ENCODE measurements at places on chromosomes 16 and 17.

GRCh38 chr17:64498308-64499203, 1.7 kb upstream of the POLG2 start:
- no peak for DNase-seq

DNA sequence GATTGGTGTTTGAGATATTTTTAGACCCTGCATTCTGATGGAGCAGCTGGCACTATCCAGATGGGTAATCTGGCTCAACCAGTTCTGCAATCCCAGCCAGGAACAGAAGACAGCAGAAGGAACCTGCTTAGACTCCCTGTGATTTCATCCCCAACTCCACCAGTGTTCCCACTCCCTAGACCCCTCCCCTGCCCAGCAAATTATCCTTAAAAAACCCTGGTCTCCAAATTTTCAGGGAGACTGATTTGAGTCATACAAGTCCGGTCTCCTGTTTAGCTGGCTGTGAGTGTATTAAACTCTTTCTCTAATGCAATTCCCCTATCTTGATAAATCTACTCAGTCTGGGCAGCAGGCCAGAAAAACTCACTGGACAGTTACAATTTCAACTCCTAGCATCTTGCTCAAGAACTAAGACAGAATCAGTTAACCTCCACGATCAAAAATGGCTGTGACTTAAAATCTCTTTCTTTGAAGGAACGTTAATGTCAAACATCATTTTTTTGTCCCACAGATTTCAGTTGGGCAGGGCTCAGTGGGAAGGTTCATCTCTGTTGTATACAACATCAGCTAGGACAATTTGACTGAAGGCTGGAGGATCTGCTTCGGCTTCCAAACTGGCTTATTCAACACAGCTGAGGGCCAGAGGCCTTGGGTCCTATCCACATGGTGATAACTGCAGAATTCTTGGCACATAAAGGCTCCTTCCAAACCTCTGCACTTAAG, 4.9 kb upstream of the RBL2 start:
- no peak for DNase-seq

GRCh38 chr16:67444259-67445125, 13.6 kb downstream of the HSD11B2 start:
- no peak for DNase-seq

DNA sequence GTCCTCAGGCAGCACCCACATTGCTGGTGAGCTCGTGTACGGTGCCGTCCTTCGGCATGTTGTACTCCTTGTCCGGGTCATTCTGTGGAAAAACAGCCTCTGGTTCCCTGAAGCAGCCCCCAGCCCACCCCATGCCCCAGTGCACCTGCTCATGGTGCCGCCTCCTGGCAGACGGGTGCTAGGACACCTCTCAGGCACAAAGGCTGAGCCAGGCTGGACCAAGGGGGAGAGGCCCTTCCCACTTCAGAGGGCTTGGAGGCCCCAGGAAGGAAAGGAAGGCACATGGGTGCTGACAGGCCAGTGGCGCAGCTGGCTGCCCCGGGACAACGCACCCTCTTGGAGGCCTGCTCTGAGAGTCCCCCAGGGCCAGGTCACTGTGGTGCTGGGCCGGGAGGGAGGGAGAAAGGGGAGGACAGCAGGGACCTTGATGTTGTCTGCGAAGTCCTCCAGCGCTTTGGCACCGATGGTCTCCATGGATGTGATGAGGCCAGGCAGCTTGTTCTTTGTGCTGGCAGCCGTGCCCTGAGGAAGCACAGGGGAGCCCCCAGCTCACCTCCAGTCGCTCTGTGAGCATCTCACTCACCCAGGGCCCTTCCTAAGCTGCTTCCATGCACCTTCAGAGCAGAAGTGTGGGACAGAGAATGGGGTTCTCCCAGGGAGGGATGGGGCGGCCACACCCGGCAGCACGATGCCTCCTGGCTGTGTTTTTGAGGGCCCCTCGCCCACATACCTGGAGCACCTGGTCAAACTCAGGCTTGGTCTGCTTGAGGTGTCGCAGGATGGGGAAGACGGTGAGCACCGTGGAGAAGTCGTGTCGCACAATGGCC, 9.3 kb downstream of the ZACN start:
- DNase-seq: peak; percentile 20

DNA sequence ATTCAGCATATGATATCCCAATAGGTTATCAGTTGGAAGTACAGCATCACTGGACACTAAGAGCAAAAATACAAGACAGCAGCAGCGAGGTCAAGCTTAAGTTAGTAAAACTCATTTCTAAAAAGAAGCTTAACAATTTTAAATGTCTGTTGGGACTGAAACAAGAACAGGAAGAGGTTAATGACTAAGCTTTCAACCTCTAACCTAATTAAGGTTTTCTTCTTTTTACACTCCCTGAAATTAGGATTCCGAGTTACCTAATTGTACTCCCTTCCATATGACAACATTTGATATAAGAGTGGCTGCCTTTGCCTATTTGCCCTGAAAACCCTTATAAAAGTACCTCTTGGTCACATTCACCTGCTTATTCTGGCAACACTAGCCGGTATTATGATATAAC, 34.3 kb downstream of the CPSF4L start:
- DNase-seq: no peak

DNA sequence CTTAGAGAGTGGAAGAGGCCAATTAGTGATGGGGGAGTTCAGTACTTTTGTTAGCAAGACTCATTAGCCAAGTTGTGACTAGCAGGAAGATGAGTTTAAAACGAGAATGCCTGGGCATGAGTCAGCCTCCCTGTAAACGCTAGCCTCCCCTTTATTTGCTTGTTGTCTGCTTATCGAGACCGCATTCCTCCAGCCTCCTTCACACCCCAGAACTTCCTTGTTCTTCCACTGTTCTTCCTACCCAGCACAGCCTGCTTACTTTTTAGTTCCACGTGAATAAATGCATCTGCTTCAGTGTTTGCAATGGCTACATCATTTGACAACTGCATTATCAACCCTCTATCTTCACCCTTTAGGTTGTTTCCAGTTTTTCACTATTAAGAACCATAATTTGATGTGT, 20.2 kb upstream of the OR3A1 start:
- no peak for DNase-seq

DNA sequence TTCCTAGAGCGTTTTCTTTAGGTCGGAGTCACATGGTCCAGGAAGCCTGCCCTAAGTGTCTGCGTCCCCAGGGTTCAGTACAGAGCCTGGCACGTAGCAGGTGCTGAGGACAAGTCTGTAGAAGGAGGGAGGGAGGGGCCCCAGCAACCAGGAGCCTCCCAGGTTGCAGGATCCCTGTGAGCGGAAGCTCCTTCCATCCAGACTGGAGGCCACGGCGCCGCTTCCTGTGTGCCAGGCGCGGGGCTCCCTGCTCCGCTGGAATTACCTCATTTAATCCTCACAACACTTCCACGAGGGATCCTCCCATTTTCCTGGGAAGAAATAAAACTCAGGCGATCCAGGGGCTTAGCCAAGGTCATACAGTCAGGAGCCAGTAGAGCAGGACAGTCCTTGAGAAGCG, 22.1 kb downstream of the TRARG1 start:
- DNase-seq: no peak

DNA sequence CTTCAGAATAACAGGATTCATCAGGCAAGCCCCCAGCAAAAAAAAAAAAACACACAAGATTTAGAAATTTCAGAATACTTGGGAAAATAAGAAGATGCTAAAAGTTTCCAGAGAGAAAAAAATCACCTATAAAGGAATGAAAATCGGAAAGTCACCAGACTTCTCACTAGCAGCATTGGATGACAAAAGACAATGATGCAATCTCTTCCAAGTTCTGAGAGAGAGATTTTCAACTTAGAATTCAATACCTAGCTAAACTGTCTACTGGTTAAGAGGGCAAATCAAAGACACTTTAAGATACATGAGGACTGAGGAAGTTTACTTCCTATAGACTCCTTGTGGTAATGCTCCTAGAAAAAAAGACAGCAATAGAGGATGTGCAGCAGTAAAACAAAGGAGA, 23.9 kb upstream of the TNS4 start:
- DNase-seq: no peak

DNA sequence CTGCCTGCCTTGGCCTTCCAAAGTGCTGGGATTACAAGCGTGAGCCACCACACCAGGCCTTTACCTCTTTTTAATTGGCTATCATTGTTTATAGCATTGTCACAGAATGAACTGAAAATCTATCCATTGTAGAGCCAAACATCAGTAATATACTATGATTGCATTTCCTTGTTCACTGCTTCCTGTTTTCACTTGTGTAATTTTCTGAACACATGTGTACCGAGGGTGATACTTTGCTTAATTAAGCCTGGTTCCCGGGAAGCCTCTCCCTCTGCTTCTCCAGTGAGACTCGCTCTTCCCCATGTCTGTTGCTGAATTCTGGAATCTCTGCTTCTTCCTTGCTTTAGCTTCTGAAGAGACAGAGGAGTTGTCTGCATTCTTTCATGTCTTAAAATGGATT, 33.1 kb downstream of the POLR3E start:
- no peak for DNase-seq

GRCh38 chr17:32777436-32777835, 99.5 kb downstream of the MYO1D start:
- no peak for DNase-seq

GRCh38 chr16:27205423-27206065, 2.2 kb downstream of the KDM8 start:
- DNase-seq: no peak

GRCh38 chr17:80890196-80890920, 101.3 kb upstream of the CHMP6 start:
- DNase-seq: peak; percentile 16

DNA sequence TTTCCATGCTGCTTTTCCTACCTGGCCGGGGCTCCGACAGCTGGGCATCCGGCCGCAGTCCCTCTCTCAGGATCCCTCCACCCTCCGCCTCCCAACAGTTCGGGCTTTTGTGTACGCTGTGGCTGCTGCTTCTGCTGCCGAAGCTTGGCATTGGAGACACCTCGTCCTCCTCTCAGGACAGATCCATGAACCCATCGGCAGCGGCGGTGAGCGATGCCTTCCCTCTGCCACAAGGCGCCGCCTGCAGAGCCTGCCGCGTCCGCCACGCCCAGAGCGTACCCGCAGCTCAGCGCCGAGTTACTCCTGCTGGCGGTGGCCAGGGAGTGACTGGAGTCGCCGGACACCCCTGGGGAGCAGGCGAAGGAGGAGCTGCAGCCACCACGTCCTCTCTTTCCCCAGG, 2032.8 kb downstream of the TP53TG3F start:
- no peak for DNase-seq

- peak; percentile 68 for DNase-seq
Observed at GRCh38 chr17:29567554-29568330, 759 bp upstream of the TP53I13 start.

GRCh38 chr16:340370-341091, 12.0 kb downstream of the AXIN1 start:
- DNase-seq: no peak

DNA sequence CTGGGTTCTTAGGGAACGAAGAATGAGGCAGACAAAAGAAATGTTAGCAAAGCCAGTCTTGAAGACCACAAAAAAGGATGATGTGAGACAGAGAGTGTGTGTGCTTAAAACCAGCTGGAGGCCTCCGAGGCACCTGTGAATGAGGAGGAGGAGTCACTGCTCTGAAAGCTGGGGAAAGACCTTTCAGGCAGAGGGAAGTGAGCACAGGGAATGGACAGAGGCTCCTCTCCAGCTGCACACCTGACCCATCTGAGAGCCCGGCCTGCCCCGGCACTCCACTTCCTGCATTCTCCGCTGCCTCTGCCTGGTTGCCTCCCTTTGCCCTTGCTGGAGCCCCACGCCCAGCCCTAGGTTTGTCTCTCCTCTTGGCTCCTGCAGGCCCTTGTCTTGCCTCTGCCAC, 55.2 kb upstream of the SREBF1 start:
- DNase-seq: no peak

- DNase-seq: no peak
Observed at GRCh38 chr16:51393381-51394005, 242.4 kb upstream of the SALL1 start.

- peak; percentile 18 for DNase-seq
Observed at GRCh38 chr16:2586241-2586640, 48.4 kb downstream of the PDPK1 start.

DNA sequence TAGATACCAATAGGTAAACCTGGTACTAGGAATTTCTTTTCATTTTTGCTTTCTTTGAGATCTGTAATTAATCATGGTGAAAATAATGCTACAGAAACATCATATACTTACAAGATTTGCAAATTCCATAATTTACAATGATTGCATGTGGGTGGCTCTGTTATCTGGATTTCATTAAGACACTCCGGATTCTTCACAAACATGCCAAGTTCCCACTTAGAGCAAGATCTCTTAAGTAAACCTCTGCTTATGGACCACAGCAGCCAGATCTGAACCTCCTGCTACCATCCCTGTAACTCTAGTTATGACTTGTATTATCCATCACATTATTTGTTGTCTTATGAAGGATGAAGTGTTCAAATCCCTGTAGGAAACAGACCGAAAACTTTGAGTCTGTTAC, 424.7 kb downstream of the CDH13 start:
- DNase-seq: no peak

DNA sequence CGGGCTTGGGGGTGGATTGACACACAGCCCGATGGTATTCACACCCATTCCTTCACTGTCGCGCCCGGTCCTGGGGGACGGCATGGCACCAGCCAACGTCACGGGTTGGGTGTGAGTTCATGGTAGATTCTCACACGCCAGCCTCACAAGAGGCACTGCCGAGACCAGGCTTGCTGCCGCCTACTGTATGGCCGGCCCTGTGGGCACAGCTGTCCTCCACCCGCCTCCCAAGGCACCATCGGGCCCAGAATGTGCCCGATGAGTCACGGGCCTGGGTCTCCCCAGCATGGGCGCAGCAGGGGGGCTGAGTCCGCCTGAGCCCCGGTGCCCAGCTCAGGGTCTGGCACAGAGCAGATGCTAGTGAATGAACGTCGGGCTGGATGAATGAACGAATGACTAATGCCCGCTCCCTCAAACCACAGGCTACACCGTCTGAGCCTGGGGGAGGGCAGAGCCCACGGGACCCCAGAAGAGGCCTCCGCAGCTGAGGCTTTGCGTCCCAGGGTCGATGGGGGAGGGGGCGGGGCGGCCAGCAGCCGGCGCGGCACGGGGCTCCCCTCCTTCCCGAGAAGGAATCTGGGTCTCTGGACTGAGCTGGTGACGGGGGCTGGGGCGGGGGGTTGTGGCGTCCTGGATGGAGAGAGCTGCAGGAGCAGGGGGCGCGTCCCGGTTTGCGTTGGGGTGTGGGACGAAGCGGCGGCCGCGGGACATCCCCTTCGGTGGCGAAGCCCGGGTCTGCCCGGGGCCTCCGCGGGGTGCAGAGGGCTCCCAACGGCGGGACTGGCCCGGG, 829 bp downstream of the PITPNM3 start:
- DNase-seq: no peak

GRCh38 chr17:57670769-57671569, 74.1 kb downstream of the CCDC182 start:
- peak; percentile 8 for DNase-seq

DNA sequence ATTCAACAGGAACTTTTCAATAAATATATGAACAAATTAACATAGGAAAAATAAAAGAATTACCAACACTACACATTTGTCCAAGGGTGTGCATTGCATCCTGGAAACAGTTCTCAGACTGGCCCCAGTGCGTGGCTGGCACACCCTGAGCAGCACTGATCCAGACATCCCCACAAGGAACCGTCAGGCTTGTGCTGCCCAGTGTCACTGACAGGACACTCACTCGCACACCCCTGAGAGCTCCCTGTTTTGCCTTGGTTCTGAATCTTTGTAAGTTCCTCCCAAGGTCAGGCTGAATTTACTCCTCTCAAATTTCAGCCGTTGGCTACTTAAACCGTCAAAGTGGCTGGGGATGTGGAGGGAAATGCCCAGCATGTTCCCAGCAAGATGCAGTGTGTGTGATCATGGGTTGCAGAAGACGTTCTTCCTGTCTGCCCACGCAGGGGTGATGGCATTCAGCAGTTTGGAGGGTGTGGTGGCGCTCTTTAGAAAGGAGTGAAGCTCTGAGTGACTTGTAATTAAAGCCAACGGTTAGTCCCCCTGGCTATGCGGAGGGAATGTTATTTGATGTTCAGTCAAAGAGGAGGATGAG, 1.7 kb downstream of the MT2A start:
- DNase-seq: peak; percentile 62
